GM12864 (cell line): ENCODE measurements at places on chromosomes 4 and X.

GRCh38 chr4:172125443-172125842 lies 312.2 kb downstream of the GALNTL6 start:
- no peak for DNase-seq

DNA sequence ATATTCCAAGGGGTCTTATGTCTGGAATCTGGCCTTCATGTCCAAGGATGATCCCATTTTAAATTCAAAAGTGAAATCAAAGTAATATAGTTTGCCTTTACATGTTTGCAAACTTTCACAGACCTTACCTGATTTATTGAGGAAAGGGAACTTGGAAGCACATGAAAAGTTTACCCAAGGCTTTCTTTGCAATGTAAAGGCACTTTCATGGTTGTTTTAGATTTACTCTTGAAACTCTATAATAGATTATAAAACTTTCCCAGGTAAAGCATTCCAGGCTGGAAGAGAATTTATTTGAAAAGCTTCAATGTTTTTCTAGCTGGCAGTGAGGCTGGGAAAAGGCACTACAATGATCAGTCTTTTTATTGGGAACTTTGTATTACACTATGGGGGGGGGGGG lies 842.8 kb upstream of the DIAPH2 start:
- DNase-seq = no peak

- no peak for DNase-seq
These were observed 394.2 kb downstream of the ANKRD50 start for GRCh38 chr4:124318292-124318691.

DNA sequence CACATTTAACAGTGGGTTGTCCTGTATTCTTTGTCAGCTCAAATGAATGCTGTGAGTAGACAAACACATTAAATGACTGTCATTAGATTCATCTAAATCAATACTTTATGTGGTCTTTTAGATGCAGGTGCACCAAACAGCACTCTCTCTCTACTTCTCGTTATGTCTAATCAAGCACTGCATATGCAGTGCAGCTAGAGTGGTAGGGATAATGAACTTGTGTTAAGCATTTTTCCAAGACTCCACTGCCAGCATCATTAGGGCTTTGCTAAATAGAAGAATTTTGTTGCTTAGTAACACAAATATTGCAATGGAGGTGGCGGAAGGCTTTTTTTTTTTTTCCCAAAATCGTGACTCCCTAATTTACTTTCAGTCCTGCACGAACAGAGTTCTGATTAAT lies 447.0 kb upstream of the GALNT7 start:
- DNase-seq = no peak

GRCh38 chr4:26307037-26307800 lies 13.6 kb upstream of the RBPJ start:
- DNase-seq = no peak
